ENCODE measurements at places on chromosomes 12 and 14. TPM values are rescaled to one million over a fixed set of nuclear protein-coding genes. Genes with fewer than 3 reads are reported as not detected.

DNA sequence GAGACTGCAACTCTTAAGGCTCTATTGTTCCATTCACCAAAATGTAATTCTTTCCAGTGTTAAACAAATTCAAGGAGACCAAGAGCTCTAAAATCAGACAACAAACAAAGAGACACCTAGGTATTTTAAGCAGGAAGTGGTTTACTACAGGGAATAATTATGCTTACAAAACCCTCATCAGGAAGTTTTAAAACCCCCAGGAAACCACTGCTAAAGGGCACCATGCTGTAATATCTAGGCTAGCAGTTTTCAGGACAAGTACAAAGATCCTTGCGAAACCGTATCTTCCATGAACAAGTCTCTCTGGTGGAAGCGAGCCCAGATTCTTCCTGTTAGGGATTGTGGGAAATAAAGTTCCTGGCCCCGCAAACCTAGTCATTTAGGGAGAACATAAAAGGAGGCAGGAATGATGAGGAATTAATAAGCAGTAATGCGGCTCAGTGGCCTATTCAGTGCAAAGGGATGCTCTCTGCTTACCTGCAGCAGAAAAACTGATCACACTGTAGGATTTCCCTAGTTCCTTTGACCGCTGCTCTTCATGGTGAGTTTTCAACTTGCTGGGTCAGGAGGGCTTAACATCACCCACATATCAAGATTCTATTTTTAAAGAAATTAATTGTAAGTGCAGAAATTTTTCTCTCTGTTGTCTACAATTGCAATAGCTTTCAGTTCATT is 42.8 kb downstream of the ACSM4 start:
- DNase-seq: no peak

DNA sequence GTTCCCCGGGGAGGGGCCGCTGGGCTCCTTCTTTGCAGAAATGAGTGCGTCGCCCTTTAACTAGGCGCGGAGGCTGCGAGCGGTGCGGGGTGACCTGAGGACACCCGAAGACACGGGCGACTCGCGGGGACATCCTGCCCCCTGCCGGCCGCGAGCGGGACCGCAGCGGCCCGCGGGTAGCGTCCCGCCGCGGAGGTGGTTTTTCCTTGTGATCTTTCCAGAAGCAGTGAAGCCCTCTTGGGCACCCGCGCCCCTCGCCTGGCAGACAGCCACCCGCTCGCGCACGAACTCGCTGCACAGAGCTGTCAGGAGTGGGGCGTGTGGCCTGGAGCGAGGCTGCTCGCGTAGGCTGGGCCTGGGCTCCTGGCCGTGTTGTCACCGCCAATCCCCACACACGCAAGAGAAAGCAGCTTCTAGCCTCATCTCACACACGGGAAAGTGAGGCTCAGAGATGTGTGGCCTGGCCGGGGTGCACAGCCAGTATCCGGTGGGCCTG is 67.2 kb downstream of the DIO3 start:
- peak; percentile 93 for DNase-seq

- no peak for DNase-seq
Measured at GRCh38 chr12:128111333-128111732, 155.6 kb upstream of the TMEM132C start.

- peak; percentile 91 for DNase-seq
Measured at GRCh38 chr12:6451348-6452244, at the start of gene TAPBPL. TAPBPL (plus strand) TSS chr12:6452042; CDS start chr12:6452249, 207 bp downstream.

Gene BEGAIN
- total RNA-seq: 2.2 TPM

DNA sequence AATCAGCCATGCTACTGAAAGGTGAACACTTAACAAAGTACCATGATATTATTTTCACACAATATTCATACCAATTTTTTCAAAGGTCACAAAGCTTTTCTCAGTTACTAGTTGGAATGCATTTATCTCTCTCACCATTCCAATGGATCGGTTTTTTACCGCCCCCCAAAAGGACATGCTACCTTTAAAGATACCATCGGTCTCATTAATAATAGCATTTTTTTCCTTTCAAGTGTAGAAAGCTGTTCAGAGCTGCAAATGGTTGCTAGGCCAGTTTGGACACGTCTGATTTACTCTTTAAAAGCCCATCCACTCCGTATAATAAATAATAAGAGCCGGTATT is 34.9 kb upstream of the STON2 start:
- no peak for DNase-seq

DNA sequence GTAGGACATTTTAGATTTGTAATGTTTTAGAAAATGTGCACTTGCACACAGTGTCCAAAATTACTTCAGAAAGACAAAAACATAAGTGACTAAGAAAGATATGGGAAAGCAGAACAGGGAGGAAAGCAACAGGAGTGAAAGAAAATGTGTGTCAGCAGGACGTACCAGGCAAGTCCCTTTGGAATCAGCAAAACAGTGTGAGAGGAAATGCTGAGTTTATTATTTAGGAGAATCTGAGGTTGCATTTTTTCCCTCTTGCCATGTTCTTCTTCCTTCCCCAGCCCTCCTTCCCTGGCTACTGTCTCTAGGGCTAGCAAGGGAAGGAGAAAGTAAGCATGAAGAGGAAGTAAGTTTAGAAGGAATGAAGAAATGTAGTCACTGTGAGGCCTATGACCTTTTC is 67.7 kb upstream of the CD163 start:
- DNase-seq: no peak

DNA sequence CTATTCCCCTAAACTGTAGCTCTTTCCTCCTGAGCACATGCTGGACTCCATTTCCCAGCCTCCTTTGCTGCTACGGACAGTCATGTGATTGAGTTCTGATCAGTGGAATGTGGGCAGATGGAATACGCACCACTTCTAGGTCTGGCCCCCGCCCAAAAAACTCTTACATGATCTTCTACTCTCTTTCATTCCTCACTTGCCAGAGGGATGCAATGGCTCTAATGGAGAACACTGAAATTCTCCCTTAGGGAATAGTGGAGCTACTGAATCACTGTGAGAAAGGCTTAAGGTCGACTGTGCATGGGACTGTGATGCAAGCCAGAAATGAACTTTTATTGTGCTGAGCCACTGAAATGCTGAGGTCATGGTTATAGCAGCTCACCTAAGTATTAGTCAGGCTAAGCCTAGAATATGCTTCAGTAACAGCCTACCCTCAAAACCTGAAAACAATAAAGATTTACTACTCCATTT is 13.0 kb upstream of the TMED2 start:
- no peak for DNase-seq

Gene NPFF
- total RNA-seq: not detected

Gene SLCO1B1
- total RNA-seq: not detected

Gene LRRC23
- total RNA-seq: 4.2 TPM

Gene GPX2
- not detected for total RNA-seq

DNA sequence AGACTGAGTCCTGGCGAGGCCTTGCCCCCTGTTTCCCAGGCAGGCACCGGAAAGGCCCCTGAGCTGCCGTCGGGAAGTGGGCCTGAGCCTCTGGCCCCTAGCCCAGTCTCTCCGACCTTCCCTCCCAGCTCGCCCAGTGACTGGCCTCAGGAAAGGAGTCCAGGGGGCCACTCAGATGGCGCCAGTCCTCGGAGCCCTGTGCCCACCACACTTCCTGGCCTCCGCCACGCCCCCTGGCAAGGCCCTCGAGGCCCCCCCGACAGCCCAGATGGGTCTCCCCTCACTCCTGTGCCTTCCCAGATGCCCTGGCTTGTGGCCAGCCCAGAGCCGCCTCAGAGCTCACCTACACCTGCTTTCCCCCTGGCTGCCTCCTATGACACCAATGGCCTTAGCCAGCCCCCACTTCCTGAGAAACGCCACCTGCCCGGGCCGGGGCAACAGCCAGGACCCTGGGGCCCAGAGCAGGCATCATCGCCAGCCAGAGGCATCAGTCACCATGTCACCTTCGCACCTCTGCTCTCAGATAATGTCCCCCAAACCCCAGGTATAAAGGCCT is 10.9 kb downstream of the TNS2 start:
- DNase-seq: peak; percentile 88

- no peak for DNase-seq
Measured at GRCh38 chr12:11040162-11040561, 9.0 kb upstream of the TAS2R31 start.

DNA sequence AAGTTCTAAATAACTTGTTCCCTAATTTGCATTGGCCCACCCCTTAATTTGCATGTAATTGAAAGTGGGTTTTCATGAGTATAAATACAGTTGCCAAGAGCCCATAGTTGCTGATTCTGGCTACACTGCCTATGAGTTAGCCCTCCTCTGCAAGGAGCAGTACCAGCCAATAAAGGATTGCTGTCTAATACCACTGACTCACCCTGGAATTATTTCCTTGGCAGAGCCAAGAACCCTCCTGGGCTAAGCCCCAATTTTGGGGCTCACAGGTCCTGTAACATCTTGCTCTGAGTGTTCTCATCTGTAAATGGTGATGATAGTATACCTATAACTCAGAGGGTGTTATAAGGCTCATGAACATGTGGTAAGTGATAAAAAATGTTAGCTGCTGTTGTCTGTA is 6.8 kb downstream of the TTC8 start:
- DNase-seq: no peak

DNA sequence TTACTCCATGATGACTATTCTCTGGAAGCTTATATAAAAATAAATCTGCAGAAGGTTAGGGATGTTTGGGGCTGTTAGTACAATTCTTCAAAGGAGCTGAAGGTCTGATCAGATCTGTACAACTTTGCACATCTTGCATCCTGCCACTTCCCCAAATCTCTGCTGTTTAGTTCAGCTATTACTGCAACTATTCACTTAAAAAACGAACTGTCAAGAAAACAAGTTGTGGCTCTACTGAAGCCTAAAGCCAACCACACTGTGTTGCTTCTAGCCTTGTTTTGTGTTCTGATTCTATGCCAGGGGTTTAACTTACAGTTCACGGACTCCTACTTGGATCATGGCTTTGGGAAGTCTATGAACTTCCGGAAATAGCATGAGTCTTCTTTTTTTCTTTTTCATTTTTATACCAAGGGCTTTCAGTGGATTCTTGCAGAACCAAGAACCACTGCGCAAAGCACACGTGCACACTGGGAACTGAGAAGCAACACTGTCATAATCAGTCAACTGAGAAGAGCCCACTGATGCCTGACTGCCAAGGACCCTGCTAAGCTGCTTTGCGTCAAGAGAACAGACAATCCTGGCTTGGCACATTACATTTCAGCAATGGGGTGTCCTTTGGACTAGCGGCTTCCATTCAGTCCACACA is 66.3 kb upstream of the EEA1 start:
- no peak for DNase-seq

DNA sequence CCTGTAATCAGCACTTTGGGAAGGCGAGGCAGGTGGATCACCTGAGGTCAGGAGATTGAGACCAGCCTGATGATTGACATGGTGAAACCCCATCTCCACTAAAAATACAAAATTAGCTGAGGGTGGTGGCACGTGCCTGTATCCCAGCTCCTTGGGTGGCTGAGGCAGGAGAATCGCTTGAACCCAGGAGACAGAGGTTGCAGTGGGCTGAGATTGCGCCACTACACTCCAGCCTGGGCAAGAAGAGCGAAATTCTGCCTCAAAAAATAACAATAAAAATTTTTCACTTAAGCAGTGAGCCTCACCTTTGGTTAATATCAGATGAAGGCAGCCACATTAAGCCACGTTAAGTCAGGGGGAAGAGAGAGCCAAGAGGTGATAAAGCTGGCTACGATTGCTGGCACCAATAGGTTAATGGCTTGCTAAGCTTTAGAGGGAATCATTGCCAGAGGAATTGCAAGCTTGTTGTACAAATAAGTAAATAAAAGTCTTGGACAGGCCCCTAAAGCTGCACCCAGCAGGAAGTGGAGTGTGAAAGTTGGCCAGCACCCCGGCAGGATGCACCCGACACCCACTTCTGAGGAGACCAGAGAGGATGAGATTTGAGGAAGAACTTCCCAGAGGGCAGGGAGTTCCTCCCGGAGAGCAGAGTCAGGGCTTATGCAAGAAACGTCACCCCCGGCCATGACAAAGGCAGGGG is 41.3 kb upstream of the TESC start:
- DNase-seq: no peak

Gene LRP1-AS
- not detected for total RNA-seq

DNA sequence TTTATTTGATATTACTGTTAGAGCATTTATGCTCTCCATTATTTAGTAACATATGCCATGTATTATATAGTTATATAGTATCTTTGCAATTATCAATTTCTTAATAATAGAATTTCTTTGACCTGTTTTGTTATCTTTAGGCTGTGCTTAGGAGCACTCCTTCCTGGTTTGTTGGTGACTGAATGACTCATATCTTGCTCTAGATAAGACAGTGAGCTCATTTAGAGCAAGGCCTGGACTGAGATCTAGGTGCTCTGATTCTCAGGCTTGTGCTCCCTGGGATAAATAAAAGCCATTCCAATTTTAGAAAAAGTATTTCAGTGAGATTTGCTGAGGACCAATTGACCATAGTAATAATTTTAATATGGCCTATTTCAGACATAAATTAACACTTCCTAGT is 951.2 kb downstream of the FLRT2 start:
- no peak for DNase-seq

DNA sequence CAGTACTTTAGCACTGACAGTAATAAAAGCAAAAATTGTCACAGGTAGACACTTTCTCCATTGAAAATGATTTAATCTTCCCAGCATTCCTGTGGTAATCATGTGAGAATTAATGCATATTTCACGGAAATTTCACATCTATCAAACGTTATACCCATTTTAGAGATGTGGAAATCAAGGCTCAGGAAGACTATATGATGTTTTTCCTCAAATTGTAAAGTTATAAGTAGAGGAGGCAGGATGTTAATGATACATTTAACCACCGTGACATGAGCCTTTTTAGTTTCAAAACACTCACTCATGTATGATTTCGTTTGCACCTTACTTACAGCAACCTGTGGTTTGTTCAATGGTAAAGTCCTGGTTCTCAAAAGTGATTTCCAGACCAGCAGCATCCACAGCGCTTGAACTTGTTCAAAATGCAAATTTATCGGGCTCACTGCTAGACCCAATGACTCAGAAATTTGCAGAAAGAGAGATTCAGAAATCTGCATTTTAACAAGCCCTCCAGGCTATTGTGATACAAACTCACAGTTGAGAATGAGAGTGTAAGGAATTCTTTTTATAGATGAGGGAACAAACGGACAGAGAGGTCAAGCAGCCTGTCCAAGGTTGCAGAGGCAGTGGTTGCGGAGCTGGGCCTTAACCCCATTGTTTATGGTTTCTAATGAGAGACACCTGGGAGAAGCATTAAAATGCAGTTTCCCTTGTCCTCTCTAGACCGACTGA is 654.8 kb upstream of the TBX3 start:
- no peak for DNase-seq

DNA sequence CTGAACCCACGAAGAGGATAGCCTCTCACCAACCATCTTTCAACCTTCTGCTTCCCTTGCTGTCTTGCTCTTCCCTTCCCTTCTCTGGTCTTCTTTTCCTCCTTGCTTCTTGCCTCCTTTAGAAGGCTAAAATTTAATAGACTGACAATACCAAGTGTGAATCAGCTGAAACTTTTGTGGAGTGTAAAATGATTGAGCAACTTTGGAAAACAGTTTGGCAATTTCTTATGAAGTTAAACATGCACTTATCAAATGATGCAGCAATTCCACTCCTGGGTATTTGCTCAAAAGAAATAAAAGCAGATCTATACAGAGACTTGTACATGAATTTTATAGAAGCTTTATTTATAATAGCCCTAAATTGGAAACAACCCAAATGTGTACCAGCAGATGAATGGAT is 3.3 kb upstream of the KRT86 start:
- DNase-seq: no peak

GRCh38 chr12:85405262-85405661 is 125.2 kb downstream of the ALX1 start:
- DNase-seq: no peak

Gene SDR9C7
- not detected for total RNA-seq

- DNase-seq: no peak
Measured at GRCh38 chr14:73312687-73313086, 75.4 kb downstream of the PAPLN start.

Measured in mesenteric fat pad (tissue), 1 donor.